ENCODE measurements at places on chromosomes 4 and X.

DNA sequence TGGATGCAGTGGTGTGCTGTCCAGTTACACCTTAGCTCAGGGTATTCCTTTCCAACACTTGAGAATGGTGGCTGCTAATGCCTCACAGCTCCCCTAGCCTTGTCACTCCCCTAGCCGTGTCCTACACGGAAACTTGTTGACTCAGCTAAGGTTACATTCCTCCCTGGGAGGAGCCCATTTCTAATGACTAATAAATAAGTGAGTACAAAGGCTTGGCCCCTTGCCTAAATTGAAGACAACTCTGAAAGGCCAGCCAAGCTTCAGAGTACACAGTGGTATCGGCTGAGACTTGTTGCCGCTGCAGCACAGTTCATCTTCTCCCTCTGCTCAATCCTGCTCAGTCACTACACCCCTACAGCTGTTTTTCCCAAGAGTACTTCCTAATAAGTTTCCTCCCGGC is 21.2 kb upstream of the SLC25A31 start:
- no peak for DNase-seq

DNA sequence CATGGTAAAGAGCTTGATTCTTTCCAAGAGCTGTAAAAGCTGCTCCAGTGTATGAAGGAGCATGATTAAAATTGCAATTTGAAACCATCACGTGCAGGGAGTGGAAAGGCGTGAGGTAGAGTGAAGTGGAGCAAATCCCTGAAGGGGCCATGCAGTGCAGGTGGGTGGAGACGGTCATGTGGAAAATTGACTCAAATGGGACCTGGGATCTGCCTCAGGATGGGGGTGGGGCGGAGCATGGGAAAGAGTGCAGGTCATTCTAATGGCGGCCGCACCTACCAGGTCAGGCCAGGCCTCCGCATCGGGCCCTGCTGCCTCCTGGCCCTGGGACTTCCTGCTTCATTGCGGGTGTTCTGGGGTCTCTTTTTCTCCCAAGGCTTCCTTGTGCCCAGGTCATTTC is 25.3 kb upstream of the TRIM60 start:
- no peak for DNase-seq

DNA sequence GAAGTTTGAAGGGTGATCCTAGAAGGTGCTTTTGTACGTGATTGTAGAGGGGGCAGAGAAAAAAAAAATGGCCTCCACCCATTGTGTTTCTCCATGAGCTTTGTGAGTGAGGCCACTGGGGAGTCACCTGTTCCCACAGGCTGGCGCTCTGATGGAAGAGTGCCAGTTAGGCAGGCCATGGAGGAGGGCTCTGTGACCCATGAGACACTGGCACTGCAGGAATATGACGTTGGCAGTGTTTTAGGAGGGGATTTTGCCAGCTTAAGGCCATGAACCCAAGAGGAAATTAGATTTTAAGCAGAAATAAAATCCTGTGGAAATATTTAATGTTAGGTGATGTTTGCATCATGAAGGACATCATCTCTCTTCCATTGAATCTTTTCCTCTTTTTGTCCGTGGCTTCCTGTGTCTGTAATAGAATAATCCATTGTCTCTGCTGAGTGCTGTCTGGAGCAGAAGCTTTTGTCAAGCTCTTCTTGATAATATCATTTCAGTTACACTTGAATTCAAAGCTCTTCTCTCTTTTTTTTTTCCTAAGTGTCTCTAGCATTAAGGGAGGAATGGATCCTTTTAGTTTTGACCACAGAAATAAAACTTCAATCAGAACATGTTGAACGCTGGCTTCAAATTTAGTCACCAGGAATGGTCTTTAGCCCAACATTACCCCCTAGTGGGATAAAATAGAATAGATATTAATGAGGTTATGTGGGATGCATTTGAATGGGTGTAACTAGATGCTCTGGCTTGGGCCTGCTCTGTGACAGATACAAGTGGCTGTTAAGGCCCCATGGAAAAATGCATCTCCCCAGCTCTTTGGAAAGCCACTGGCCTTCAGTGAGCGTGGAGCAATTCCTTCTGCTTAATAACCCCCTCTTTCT is 41.0 kb upstream of the UCP1 start:
- no peak for DNase-seq

GRCh38 chr4:87904639-87905160 is 70.8 kb upstream of the SPP1 start:
- no peak for DNase-seq

GRCh38 chr4:23978002-23978401 is 88.2 kb upstream of the PPARGC1A start:
- DNase-seq = no peak

DNA sequence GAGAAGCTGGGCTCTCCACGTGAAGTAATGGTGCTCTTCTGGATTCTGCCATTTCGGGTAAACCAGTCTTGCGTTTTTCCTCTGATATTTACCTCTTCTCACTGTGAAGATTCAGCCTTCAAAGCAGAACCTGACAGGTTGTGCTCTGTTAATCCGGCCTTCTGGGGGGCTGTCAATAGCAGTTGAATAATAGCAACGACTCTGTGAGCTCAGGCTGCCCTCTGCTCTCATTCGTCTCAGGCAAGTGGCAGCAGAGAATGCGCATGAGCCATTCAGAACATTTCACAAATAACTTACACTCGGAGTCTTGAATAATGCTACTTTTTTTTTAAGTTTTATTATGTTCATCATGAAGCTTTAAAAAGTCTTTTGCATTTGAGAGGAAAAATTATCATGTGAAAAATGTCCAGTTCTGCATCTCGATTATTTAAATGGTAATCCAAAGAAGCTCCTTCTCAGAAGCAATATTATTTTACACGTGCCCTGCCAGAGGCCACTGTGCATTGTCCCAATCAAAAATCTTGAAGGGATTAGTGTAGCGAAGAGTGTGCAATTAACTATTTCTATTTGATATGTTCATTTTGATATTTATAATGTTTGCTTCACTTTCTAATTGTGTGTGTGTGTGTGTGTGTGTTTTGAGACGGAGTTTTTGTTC is 354.2 kb upstream of the FAT1 start:
- DNase-seq = no peak

DNA sequence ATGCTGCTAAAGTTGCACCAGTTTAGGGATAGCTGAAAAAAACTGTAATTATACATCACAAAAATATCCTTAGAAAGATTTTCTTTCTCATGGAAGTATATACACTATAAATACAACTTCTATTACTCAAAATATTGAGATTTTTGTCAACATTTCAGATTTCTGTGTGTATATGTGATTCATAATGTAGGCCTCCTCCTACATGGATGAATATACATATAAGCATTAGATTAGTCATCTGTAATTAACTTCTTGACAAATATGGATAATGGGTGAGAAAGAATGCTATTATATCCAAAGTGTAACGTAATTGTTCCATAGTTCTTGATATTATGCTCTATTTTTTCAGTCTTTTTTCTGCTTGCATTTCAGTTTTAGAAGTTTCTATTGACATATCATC is 124.9 kb downstream of the CBLL2 start:
- no peak for DNase-seq

GRCh38 chr4:85826060-85826678 is 351.2 kb downstream of the ARHGAP24 start:
- DNase-seq = no peak

- no peak for DNase-seq
Measured at GRCh38 chr4:11801466-11802446, 373.1 kb upstream of the HS3ST1 start.

GRCh38 chrX:104430072-104430741 is 135.8 kb upstream of the IL1RAPL2 start:
- no peak for DNase-seq

- no peak for DNase-seq
Measured at GRCh38 chrX:118353081-118353850, 7.4 kb downstream of the WDR44 start.

DNA sequence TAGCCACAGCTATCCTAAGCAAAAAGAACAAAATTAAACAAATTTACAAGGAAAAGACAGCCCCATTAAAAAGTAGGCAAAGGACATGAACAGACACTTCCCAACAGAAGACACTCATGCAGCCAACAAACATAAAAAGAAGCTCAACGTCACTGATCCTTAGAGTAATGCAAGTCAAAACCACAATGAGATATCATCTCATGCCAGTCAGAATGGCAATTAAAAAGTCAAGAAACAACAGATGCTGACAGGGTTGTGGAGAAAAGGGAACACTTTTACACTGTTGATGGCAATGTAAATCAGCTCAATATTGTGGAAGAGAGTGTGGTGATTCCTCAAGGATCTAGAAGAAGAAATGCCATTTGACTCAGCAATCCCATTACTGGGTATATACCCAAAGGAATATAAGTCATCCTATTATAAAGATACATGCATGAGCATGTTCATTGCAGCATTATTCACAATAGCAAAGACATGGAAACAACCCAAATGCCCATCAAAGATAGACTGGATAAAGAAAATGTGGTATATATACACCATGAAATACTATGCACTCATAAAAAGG is 163.0 kb upstream of the TET2 start:
- no peak for DNase-seq

GRCh38 chr4:56229947-56230346 is 157.3 kb downstream of the AASDH start:
- no peak for DNase-seq

GRCh38 chr4:169215656-169216055 is 55.1 kb downstream of the SH3RF1 start:
- DNase-seq = no peak

DNA sequence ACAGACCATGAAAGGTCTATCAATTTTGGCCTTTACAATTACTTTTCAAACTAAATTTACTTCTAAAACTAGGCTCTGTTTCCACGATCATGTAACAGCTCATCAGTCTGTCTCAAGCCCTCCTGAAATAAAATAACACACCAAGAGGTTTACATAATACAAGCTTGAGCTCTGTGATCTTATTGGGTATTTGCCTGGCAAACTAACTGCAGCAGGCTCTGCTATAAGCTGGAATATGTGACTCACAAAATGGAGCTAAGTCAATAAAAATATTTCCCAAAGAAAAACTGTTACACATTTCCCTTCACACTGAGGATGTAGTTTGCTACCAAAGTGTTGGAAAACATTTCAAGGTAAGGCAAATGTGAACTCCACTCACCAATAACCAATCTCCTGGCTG is 94.7 kb upstream of the GPM6B start:
- no peak for DNase-seq

DNA sequence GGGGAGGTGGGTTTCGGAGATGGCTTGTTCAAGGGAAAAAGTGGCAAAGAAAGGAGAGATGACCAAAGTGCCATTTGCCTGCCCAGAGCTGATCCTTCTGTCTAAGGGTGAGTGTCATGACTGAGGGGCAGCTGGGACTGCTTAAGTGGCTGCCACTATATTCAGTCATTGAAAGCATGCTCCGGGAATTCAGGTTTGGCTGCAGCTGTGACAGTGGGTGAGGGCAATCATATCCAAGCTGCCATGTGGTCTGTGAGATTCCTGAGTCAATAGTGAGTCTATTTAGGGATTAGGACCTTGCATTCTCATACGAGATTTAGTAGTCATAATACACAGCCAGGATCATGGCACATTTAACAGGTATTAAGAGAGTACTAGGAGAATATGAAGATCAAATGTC is 138.8 kb upstream of the BANK1 start:
- DNase-seq = no peak

DNA sequence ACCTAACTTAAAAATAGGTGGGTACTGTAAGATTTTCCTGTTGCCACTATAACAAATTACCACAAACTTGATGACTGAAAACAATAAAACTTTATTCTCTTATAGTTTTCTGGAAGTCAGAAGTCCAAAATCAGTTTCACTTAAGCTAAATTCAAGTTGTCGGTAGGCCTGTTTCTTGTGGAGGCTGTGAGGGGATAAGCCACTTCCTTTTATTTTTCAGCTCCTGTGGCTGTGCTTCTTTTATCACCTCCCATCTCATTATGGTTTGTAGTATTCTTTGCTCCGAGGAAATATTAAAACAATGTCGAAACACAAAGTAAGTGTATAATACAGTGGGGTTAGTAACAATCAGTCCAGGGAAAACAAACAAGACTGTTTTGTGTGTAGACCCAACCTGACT is 610.5 kb upstream of the TECRL start:
- no peak for DNase-seq

- no peak for DNase-seq
Measured at GRCh38 chrX:97398030-97398551, 514.4 kb downstream of the RPA4 start.

DNA sequence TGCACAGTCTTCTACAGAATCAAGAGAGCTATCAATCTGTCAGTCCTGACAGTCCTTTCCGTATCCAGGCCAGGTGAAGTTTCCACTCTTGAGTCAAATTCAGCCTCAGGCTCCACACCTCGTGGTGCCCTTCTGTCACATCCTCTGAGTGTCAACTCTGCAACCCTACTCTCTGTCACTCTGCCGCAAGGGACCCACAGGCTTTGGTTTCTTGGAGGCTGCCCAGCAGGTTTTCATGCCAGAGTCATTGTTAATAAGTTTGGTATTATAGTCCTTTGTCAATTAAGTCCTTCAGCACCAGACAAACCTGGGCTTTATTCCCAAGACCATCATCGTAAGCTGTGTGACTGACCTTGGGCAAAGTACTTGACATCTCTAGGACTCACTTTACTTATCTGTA is 83.4 kb upstream of the KLHL13 start:
- no peak for DNase-seq

- DNase-seq = peak; percentile 18
Measured at GRCh38 chr4:70601422-70602039, 9.5 kb downstream of the AMBN start.

GRCh38 chrX:136130931-136131833 is 16.2 kb upstream of the FHL1 start:
- DNase-seq = no peak

DNA sequence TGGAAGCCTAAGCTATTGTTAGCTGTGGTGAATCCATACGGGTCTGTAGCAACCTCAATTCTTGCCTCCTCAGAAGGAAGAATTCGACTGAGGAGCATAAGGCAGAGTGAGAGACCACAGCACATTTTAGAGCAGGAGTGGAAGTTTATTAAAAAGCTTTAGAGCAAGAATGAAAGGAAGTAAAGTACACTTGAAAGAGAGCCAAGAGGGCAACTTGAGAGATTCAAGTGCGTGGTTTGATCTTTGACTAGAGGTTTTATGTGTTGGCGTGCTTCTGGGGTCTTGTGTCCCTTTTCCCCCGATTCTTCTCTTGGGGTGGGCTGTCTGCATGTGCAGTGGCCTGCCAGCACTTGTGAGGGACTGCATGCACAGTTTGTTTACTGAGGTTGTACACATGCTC is 880.6 kb upstream of the INTU start:
- no peak for DNase-seq

- no peak for DNase-seq
Measured at GRCh38 chr4:148263127-148263526, 179.1 kb downstream of the NR3C2 start.

DNA sequence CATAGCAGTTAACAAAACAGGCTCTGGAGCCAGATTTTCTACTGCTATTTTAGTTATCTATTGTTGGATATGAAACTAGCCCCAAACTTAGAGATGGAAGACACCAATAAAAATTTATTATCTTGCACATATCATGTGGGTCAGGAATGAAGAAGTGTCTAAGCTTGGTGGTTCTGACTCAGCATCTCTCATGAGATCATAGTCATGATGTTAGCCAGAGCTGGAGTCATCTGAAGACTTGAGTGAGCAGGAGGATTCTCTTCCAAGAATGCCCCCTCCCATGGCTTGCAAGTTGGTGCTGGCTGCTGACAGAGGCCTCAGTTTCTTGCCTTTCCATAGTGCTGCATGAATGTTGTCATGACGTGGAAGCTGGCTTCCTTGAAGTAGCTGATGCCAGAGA is 68.2 kb upstream of the TAPT1 start:
- no peak for DNase-seq

- no peak for DNase-seq
Measured at GRCh38 chrX:122940199-122940598, 243.9 kb upstream of the GRIA3 start.

- no peak for DNase-seq
Measured at GRCh38 chrX:48569958-48570357, 4.3 kb upstream of the RBM3 start.

GRCh38 chr4:128707864-128708263 is 101.6 kb upstream of the JADE1 start:
- no peak for DNase-seq
